ENCODE measurements at places on chromosomes 4 and X.

DNA sequence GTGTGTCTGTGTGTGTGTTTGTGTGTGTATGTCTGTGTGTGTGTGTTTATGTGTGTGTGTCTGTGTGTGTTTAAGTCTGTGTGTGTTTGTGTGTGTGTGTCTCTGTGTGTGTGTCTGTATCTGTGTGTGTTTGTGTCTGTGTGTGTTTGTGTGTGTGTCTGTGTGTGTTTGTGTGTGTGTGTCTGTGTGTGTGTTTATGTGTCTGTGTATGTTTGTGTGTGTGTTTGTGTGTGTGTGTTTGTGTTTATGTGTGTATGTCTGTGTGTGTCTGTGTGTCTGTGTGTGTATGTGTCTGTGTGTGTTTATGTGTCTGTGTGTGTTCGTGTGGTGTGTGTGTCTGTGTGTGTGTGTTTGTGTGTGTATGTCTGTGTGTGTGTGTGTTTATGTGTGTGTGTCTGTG, 11.4 kb downstream of the IL9R start:
- DNase-seq = no peak

DNA sequence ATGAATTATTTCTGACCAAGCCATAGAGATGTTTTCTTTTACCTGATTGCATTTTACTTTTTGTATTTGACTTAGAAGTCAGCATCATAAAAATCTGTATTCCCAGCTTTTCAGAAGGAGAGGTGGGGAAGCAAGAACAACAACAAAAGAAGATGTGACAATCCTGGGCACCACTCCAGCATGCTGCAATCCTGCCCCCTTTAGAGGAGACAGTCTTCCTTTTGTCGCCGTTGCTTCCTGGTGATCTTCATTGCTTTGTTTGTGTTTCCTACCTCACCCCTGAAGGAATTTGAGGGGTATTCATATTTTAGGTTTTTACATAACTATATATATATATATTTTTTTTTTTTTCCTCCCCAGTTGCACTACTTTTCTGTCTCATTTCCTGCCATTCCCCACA, 3.7 kb downstream of the QRFPR start:
- DNase-seq = no peak

- DNase-seq = no peak
These were observed 634.0 kb upstream of the FTHL17 start for GRCh38 chrX:31705816-31706215.

DNA sequence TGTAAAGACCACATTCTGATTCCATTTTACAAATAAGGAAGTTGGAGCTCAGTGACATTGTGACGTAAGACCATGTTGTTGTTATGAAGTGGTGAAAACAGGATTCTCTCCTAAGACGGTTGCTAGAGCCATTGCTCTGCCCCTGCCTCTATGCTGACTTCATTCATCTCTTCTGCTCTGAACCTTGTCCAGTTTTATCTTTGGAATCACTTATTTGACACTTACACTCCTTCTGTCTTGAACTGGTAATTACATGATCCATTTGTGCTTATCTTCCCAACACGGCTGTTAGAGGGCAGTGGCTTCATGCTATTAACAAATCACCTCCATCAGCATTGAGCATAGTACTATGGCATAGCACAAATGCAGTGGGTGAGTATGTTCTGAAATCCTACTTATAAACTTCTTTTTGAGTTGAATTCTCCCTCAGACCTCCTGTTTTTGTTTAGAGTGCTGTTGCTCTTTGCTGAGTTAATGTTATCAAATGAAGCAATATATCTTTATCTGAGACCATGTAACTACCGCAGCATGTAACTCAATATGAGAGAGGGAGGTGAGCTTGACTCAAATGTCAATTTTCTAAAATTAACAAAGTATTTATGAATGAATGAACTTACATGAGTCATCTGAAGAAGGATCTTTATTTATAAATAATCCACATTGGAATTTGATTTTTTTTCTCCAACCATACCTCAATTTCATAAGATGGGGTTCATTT, 177.8 kb downstream of the RASL11B start:
- no peak for DNase-seq

- no peak for DNase-seq
These were observed 187.4 kb downstream of the TEX13C start for GRCh38 chrX:125507119-125507518.

DNA sequence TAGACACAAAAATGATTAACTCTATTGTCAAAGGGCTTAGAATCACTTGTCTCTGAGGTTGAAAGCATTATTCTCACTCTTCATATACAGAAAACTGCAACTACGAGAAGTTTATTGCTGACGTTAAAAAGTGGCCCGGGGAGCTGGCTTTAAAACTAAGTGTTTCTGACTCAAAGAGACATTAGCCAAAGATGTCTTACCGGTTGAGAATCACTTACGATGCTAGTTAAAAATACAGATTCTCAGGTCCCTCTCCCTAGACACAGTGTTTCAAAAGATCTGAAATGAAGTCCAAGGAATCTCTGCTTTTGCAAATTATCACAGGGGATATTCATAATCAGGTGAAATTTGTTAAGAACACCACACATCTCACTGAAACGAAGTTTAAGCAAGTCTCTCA, 1.2 kb downstream of the GNPDA2 start:
- DNase-seq = no peak

DNA sequence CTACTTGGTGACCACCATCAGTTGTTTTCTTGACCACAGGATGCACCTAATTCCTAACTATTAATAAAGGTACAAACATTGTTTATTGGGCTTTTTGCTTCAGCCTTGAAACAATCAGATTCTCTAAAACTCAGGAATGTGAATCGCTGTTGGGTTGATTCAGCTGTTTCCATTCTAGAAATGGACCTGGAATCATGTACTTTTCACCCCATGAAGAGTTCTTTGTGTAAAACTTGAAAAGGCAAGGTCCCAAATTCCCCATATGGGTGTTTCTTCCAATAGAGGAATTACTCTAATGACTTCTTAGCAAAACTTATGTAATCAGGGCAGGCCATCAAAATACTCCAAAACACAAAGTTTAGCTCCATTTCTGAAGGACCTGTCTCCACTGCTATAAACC, 7.4 kb downstream of the AFAP1 start:
- no peak for DNase-seq

Data from stimulated activated CD8-positive, alpha-beta memory T cell treated with anti-CD3 and anti-CD28 coated beads, Interleukin-7, amount 100 ng/mL, for 48 hours (primary cell).